ENCODE measurements at places on chromosomes 11 and 22. TPM values are rescaled to one million over a fixed set of nuclear protein-coding genes. Genes with fewer than 3 reads are reported as not detected.

The OR5A1 gene
- total RNA-seq, result not detected

The POU2AF3 gene
- total RNA-seq, result not detected

The PIM3 gene
- total RNA-seq, result 136 TPM

The NLRP14 gene
- total RNA-seq, result 0.53 TPM

The MS4A2 gene
- total RNA-seq, result not detected

The CRYBB3 gene
- not detected for total RNA-seq

The ZC3H12C gene
- 22.4 TPM for total RNA-seq

The SCUBE2 gene
- total RNA-seq, result 0.50 TPM

The SH3BP1 gene
- total RNA-seq, result 0.79 TPM

The GTPBP1 gene
- total RNA-seq, result 26.6 TPM

The MS4A6E gene
- total RNA-seq, result not detected

The POLA2 gene
- 23.9 TPM for total RNA-seq

Data from thoracic aorta endothelial cell (primary cell).